ENCODE measurements at places on chromosomes 11 and 22.

DNA sequence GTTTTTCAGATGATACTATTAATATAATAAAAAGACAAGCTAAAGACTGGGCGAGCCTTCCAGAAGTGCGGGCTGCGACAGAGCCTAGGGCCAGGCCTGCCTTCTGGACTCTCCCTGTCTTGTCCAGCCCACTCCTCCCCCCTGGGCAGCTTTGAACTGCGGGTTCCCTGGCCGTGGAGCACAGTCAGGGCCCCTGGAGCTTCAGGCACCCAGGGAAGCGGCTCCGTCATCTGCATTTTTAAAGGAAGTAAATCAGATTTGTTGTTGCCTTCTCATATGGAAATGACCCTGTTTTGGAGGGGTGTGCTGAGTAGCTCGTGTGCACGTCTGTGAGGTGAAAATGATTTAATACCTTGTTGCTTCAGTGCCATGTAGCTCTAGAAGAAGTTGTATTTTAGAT is 265.3 kb downstream of the TBC1D22A start:
- DNase-seq, result no peak

GRCh38 chr11:23543651-23544222 is 683.5 kb upstream of the CCDC179 start:
- DNase-seq, result no peak

GRCh38 chr11:117817368-117818040 is 7.0 kb downstream of the FXYD2 start:
- DNase-seq, result no peak

GRCh38 chr11:86621854-86622253 is 50.6 kb downstream of the ME3 start:
- DNase-seq, result no peak

DNA sequence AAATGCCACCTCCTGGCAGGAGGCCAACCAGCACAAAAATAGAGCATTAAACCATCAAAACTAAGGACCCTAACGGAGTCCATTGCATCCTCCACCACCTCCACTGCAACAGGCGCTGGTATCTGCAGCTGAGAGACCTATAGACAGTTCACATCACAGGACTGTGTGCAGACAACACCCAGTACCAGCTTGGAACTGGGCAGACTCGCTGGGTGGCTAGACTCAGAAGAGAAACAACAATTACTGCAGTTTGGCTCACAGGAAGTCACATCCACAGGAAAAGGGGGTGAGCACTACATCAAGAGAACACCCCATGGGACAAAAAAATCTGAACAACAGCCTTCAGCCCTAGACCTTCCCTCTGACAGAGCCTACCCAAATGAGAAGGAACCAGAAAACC is 11.6 kb upstream of the TMEM45B start:
- no peak for DNase-seq

DNA sequence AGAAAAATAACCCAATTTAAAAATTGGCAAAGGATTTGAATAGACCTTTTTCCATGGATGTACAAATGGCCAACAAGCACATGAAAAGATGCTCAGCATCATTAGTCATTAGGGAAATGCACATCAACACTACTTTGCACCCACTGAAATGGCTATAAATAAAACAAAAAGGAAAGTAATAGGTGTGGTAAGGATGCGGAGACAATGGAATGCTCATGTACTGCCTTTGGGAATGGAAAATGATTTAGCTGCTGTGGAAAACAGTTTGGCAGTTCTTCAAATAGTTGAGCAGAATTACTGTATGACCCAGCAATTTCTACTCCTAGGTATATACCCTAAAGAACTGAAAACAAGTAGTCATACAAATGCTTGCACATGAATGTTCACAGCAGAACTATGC is 37.4 kb downstream of the LARGE2 start:
- no peak for DNase-seq

DNA sequence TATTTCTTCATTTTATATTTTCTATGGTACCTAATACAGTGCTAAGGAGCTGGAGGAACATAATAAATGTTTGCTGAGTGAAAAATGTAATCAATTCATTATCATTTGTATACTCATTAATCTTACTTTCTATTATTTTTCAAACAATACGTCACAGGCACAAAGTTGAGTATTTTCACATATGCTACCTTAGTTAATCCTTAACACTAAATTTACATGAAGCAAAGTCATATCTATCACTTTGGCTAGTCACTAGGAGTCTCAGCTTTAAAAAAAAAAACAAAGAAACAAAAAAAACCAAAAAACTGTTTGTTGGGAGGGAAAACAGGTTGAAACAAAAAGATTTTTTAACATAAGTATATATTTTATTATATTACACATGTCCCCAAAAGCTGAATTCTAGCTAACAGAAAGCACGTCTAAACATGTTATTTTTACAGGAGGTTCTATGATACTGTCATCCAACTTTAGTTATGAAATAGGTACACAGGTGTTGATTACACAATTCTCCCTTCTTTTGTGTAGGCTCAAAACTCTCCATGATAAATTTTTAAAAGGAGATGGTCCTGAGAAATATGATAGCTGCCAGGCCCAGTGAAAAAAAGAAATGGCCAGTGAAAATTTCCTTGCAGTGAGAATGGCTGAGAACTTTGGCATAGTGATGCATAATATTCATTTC is 14.3 kb downstream of the HPS5 start:
- DNase-seq, result no peak

- DNase-seq, result peak; percentile 58
These were observed 12.5 kb downstream of the L3MBTL2 start for GRCh38 chr22:41217553-41218157.

- DNase-seq, result no peak
These were observed 184.3 kb downstream of the C11orf87 start for GRCh38 chr11:109606256-109606655.

DNA sequence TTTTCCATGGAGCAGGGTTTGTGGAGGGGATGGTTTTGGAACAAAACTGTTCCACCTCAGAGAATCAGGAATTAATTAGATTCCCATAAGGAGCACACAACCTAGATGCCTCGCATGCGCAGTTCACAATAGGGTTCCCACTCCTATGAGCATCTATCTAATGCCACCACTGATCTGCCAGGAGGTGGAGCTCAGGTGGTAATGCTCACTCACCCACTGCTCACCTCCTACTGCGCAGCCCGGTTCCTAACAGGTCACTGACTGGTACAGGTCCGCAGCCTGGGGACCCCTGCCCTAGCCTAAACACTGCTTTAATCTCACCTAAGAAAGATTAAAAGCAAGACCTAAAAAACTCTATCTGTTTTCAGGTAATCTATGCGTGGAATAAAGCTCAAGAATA is 553.0 kb downstream of the JRKL start:
- no peak for DNase-seq

DNA sequence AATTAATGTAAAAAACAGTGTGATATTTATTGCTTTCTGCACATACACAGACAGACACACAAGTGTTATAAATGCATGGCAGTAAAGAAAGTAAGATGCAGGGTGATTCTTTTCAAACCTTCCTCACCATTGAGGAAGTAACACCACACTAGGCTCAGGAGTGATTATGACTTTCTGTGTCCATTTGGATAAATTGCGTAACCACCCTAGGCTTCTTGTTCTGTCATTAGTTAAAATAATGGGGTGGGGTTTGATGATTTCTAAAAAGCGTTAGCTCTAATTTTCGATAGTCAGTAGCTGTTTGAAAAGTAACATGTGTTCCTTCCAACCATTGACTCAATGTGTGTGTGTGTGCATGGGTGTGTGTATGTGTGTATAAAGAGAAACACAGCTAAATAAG is 1080.2 kb downstream of the NTM start:
- no peak for DNase-seq

GRCh38 chr22:45268958-45269844 is 15.5 kb upstream of the UPK3A start:
- no peak for DNase-seq

DNA sequence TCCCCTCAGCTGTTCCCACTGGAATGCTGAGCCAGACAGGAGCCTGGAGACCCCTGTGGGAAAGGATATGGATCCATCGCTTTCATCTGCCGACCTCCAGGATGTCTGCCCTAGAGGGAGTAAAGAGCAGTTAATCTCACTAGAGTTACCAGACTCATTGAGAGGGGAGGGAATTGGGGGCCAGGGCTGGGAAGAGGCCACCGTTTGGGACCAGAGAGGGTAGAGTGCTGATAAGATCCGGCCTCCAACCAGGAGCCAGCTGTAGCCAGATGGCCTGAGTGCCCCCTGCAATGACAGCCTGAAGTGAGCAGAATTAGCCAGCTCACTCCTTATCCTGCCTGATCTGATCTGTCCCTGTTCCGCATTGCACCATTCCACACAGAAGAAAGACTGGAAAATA is 3.7 kb upstream of the APLNR start:
- no peak for DNase-seq

DNA sequence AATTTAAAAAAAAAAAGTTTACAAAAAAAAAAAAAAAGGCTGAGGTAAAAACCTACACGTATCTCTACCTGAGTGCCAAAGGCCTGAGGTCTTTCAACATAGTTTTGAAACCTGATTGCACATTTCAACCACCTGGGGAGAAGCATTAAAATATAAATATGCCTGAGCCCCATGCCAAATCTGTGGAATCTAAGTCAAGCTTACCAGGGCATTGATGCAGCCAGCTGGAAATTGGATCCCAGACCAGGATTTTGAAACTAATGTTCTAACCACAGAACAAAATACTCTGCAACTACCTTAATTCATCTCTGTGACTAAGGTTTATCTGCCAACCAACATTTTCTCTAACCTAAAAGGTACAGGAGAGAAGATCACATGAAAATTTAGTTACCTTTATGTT is 38.8 kb upstream of the CHRNA10 start:
- no peak for DNase-seq
